ENCODE measurements at places on chromosomes 4 and X.
A peak's percentile ranks its signal among the peaks of the same experiment; 100 is the strongest.

DNA sequence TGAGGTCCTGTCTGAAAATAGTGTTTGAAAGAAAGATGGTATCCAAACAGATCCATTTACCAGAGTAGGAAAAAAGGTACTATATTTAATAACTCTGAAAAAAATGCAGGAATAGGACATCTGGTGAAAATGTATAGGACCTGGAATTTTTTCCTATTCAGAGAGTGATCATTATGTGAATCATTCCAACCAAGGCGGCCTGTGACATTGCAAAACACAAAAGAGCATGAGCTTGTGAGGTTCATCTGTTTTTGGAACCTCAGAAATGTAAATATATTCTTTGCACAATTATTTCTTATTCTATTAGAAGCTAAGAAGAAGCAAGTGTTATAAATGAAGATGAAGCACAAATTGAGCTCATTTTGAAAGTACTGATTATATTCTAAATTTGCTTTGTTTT, 2.0 kb downstream of the C4orf51 start:
- DNase-seq, result peak; percentile 69

DNA sequence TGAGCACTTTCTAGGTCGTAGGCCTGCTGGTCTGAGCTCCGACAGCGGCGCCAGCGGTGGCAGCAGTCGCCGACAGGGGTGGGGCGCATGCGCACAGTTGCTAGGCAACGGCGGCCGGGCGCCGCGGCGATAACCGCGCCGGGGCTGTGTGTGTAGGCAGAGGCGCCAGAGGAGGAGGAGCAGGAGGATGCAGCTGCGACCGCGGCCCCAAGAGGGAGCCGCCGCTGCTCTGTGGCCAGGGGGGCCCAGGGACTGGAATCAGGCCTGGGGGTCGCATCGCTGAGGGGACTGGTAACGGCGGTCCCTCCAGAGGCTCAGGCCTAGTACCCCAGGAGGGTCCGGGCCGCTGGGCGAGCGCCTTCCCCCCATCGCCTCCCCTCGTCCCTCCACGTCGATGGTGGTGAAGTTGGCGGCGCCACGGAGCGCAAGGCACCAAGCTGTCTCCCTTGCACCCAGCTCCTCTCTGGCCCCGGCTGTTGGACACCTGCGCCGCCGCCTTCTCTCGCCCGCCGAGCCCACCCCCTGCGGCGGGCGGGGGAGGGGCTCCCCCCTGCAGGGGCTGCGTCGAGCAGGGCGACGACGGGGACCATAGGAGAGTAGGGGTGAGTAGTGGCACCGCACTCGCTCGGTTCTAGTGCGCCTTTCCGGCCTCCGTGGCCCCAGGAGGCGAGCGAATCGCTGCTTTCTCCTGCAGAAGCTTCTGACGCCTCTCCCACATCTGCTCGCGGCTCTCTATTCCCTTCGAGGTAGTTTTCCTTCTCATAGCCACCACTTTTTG, 58.6 kb upstream of the ZC4H2 start:
- peak; percentile 91 for DNase-seq

GRCh38 chr4:62670514-62670913, 1470.4 kb downstream of the ADGRL3 start:
- DNase-seq, result no peak

- peak; percentile 46 for DNase-seq
Observed at GRCh38 chr4:174023641-174024040, 259.8 kb downstream of the FBXO8 start.

- no peak for DNase-seq
Observed at GRCh38 chrX:131818297-131818936, 204.7 kb upstream of the STK26 start.

DNA sequence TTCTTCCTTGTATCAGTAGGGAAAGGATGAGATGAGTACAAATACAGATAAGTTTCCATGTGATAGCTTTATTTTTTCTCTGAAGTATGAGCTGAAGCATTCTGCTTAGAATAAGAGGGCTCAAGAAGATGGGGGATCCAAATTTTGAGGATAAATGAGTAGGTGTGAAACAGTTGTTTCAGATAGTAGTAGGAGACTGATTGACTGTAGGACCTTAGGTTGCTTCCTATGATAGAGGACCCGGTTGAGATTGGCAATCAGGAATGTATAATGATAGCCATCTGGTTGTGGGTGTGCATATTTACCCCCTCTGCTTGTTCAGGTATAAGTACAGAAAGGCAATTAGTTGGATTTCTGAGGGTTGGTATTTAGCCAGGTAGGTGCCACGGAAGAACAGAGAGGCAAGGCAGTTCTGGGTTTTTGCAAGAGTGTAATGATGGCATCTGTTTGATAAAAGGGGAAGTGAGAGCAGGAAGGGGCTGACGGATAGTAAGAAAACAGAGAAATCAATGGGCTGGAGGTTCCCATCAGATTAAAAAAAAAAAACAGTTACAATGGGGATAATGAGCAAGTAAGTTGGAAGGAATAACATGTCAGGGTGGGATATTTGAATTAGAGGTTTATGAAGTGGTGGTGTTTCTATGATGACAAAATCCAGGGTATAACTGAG, 13.7 kb downstream of the OCRL start:
- DNase-seq, result no peak

DNA sequence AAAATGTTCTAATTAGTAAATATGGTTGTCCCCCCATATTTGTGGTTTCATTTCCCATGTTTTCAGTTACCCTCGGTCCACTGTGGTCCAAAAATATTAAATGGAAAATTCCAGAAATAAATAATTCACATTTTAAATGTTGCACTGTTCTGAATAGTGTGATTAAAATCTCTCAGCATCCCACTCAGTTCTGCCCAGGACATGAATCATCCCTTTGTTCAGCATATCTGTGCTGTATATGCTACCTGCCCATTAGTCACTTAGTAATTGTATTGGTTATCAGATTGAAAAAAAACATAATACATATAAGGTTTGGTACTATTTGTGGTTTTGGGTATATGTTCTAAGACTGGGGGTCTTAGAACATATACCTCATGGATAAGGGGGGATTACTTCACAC, 55.1 kb upstream of the NXF3 start:
- no peak for DNase-seq

- DNase-seq, result no peak
Observed at GRCh38 chr4:26175006-26175786, 145.6 kb upstream of the RBPJ start.

- no peak for DNase-seq
Observed at GRCh38 chrX:40395102-40395501, 185.7 kb upstream of the ATP6AP2 start.

DNA sequence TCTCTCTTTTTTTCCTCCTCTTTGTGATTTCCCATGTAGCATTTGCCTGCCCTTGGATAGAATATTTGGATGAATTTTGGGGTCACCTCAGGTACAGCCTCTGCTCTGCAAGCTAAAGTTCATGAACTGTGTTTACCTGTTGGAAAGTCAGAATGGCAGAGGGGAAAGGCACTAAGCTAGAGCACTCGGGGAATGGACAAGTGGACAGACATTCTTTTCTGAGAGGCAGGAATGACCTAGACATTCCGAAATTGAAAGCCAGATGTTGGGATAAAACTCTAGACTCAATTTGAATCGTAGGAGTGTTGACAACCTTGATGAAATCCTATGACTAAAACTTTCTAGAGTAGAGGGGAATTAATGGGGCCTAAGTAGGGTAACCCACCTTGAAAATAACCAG, 56.1 kb downstream of the LUZP4 start:
- no peak for DNase-seq

DNA sequence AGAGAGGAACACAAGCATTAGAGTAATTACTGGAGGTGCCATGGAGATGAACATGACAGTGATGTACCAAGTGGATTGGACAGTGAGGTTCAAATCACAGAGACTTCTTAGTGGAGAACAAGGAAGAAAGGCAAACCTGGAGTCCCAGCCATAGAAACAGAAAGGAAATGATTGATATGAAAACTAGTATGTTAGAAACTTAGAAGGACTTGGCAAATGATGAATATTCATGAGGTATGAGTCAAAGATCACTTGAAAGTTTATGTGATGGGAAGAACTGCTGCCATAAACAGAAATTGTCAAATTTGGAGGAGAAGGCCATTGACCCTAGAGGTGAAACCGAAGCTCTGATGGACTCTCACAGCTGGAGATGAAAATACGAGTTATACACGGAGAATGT, 88.2 kb downstream of the PHOX2B start:
- no peak for DNase-seq

DNA sequence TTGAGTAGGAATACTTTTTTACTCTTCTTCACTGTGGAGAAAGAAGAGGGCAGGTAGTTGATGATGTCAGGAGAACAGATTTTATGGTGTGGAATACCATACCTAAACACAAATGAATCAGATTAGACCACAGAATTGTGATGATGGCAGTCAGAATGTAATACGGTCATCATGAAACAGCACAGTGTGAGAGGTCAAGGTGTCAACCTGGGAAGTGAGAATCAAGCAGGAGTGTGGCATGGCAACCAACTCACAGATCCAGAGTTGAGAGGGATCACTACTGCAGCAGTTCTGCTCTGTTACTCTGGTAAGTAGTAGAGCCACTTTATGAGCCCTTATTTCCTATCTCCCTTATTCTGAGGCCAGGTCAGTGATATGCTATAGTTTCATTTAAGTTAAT, 27.7 kb downstream of the METTL14 start:
- DNase-seq, result peak; percentile 54

DNA sequence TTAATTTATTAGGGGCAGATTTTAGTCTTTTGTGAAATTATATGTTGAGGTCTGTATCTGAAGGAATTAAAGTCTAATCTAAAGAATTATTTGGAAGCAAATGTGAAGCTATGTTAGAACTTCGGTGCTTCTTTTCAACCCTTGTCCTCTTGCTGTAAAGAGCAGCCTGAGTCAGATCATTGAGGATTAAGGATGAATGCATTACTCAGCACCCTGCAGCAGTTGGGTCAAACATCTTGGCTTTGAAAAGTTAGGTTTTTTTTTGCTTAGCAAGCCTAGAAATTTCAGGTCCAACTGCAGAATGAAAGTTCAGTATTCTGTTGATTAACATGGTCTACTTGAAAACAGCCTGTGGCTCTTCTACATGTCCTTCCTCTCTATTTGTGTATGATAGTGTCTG, 57.6 kb downstream of the SLC4A4 start:
- peak; percentile 79 for DNase-seq

GRCh38 chrX:11478026-11478425, 184.8 kb downstream of the AMELX start:
- DNase-seq, result no peak

GRCh38 chrX:101764538-101764937, 104.9 kb upstream of the ARMCX2 start:
- DNase-seq, result peak; percentile 34

DNA sequence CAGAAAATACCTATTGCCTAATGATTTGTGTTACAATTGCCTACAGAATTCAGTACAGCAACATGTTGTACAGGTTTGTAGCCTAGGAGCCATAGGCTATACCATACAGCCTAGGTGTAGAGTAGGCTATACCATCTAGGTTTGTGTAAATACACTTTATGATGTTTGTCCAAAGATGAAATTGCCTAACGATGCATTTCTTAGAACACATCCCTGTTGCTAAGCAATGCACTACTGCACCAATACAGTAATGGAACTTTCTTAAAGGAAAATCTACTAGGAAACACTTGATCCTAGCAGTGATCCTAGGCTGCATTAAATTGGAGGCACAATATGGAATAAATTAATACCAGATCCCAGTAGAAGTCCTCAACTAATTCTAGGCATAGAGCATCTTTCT, 18.3 kb downstream of the NOA1 start:
- DNase-seq, result peak; percentile 43

DNA sequence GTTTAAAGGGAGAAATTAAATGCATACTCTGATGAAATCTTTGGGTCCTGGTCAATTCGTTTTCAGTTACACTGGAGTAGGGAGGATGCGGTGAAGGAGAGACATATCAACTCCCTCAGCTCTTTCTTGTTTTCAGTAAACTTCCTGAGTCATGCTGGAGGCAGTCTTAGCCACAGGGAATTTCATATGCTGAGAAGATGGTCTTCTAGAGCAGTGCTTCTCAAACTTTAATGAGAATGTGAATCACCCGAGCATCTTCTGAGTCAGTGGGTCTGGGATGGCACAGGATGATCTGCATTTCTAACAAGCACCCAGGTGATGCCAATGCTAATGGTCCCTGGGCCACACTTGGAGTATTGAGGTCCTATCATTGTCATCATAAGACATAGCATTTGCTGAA, 214.5 kb downstream of the KIT start:
- peak; percentile 48 for DNase-seq

GRCh38 chrX:39759526-39760224, 338.1 kb downstream of the BCOR start:
- DNase-seq, result peak; percentile 56

DNA sequence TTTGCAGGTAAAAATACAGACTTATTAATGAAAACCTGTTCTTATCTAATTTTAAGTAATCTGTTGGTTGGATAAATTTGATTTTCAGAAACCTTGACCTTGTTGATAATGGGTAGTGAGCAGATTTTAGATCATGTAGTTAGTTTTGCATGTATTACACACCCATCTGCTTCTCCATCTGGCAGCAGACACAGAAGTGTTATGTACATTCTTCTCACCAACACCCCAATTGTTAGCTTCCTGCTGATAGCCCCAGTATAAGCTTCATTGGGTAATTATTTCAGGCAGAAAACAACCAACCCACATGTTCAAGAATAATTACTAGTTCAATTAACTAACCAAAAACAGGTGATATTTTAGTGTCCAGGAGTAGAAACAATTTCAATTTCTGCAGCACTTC, 1740.5 kb upstream of the AGA start:
- no peak for DNase-seq

DNA sequence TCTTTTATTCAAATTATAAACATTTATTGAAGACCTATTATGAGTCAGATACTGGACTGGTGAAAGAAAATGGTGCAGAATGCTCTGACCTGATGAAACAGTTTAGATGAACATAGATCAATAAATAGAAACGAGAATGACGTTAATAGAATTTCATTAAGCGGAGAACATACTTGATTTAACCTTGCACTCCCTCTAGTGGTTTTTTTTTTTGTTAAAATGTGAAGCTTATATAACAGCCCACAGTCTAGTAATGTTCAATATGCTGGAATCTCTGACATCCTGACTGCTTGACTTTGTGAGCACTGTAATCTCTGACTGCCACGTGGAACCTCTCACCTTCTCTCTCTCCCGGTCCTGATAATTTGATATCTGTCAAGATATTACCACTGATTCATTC, 32.3 kb downstream of the HDAC8 start:
- peak; percentile 41 for DNase-seq

GRCh38 chr4:94390804-94391410, 48.3 kb upstream of the HPGDS start:
- peak; percentile 46 for DNase-seq

DNA sequence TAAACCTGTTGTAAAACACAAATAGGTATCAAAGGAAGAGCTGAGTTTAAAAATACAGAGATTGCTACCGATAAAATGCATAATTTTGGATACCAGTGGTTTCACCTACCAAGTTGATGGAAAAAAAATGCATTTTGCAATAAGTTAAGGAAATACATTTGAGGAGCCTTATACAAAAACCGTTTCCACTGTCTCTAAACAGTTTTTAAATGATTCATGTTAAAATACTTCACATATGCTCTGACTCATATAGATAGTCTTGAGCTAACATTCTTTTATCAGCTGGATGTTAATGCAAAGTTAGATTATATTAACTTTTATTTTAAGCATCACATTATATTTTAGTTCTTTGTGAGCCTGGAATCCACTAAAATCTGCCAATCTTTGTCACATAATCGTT, 50.6 kb upstream of the ANKRD17 start:
- DNase-seq, result peak; percentile 74

- DNase-seq, result no peak
Observed at GRCh38 chr4:118014831-118015230, 19.5 kb upstream of the NDST3 start.

GRCh38 chrX:140163371-140164159, 198.2 kb upstream of the CXorf66 start:
- peak; percentile 73 for DNase-seq

GRCh38 chr4:182207830-182208396, 35.3 kb upstream of the TENM3 start:
- DNase-seq, result peak; percentile 53

- DNase-seq, result no peak
Observed at GRCh38 chrX:7545564-7545963, 297.4 kb upstream of the VCX start.
